ENCODE measurements at places on chromosomes 1 and 21.

- no peak for DNase-seq
Observed at GRCh38 chr1:246279402-246279801, 227.7 kb downstream of the SMYD3 start.

DNA sequence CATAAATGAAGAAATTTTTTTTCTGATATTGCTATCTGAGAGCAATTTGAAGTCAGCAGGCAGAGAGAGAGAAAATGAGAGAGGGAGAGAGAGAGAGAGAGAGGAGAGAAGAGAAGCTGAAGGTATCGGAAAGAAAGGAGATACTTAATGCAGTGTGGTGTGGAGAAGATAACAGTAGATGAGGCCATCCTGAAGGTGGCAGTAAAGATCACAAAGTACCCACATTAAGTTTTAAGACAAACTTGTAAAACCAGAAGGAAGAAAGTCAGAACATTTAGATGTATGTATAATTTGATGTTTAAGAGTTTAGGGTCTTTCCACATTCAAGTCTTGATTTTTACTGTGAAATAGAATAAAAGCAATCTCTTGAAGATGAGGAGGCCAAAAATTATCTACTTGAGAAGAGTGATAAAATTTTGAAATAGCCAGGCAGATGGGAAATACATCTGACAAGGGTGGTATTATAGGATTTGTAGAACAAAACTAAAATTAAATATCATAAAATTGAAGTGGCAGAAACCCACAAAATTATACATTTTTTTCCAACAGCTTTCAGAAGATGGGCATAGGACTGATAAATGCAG, 1753.4 kb downstream of the MRPL39 start:
- no peak for DNase-seq

GRCh38 chr1:223482766-223483165, 89.6 kb downstream of the CCDC185 start:
- no peak for DNase-seq

GRCh38 chr1:155083865-155084721, 5.5 kb downstream of the EFNA3 start:
- DNase-seq = no peak

GRCh38 chr1:31633117-31633516, 11.6 kb downstream of the PEF1 start:
- DNase-seq = no peak

GRCh38 chr1:42979036-42979430, 20.4 kb upstream of the SLC2A1 start:
- no peak for DNase-seq

GRCh38 chr21:33831962-33832659, 83.5 kb downstream of the ATP5PO start:
- DNase-seq = no peak

DNA sequence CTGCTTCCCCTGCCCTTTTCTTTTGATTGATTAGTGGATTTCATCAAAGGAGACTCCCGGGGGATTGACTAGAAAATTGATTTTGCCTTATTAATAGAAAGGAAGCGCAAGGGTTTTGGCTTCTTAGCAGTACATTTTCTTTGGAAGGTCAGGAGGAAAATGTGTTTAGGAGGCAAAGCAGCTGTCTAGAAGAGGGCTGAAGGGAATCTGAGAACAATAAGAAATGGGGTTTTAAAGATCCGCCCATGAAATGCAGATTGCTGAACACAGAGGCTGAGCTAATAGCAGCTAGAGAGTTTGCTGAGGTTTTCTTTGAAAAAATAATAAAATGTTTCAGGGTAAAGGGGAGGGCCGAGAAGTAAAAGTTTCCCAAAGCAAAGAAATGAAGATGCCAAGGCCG, 4.9 kb downstream of the SERTAD4 start:
- no peak for DNase-seq

- no peak for DNase-seq
Observed at GRCh38 chr21:42107881-42108553, 36.9 kb downstream of the UMODL1 start.

- DNase-seq = peak; percentile 65
Observed at GRCh38 chr21:45541221-45542039, 810 bp downstream of the SLC19A1 start.

GRCh38 chr1:62613325-62613727, 16.0 kb downstream of the ANGPTL3 start:
- DNase-seq = no peak

DNA sequence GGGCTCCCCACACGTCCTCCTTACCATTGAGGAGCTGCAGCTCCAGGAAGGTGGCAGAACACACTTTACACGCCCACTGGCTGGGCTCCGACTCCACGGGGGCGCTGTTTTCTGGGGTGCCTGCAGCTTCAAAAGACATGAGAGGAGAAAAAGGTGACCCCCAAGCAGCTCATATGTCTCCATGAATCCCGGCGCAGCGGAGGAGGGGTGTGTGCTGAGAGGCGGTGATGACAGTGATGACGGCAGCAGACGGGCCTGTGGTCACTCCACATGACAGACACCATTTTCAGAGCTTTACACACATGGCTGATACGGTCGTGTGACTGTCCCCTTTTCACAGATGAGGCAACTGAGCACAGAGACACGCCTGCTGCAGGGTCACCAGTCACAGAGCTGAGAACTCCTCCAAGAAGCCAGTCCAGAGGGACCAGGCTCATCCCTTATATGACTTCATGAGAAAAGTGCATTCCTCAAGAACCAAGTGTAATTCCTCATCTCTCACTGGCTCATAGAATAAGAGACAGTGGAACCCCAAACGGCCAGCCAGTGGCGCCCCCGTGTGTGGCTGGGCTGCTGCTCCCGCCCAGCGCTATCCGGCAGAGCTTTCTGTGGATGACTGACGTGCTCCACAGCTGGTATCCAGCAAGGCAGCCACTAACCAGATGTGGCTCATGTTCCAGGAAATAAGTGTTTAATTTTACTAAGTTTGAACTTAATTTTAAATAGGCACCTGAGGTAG, 31.9 kb downstream of the PRDM15 start:
- DNase-seq = no peak

GRCh38 chr1:231322880-231323530, 14.6 kb downstream of the EXOC8 start:
- no peak for DNase-seq

GRCh38 chr21:41478319-41479177, 29.4 kb downstream of the TMPRSS2 start:
- DNase-seq = no peak

All from activated CD4-positive, CD25-positive, alpha-beta regulatory T cell treated with anti-CD3 and anti-CD28 coated beads, Interleukin-2, amount 50 U/mL, for 72 hours (primary cell).